ENCODE measurements at places on chromosomes 1 and 21.

DNA sequence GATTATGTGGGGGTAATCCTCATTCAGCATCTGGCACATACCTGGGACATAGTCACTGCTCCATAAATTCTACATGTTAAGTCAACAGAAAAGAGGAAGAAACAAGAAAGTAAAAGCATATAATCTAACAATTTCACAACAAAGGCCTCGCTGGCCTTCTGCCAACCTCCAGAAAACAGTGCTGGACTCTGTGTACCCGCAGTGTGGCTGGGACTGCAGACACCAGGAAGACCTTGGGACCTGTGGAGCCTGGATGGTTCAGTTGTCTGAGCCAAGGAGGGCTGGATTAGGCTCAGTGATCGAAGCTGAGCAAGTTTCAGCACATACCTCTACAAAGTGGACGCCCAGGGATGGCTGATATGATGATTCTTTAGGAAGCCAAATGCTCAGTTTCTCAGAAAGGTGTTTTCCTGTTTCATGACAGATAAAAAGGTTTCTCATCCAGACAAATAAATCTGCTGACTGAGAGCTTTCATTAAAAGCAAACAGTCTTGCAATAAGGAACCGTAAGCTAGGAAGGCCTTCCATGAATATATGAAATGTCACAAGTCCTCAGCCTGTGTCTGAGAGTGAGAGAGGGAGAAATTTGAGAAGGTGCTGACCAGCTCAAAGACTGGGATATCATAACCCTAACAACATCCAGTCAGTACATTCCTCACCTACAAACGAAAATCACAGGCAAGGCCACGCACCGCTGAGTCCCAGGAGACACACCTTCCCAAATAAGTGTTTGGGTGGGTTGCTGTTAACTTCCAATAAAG is 48.4 kb downstream of the CAPZB start:
- peak; percentile 82 for DNase-seq

- DNase-seq, result no peak
Measured at GRCh38 chr1:3459940-3460671, 5.6 kb downstream of the ARHGEF16 start.

DNA sequence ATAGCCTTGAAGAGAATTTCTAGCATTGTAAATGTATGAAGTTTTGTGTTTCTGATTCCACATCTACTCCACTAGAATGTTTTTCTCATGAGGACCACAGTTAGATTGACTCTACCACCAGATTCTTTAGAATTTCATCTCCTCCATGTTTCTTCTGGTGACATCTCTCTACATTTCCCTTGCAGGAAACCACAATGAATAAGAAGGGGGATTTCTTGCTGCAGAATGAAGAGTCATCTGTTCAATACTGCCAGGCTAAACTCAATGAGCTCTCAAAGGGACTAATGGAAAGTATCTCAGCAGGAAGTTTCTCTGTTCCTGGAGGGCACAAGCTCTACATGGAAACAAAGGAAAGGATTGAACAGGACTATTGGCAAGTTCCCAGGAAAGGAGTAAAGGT is 18.6 kb downstream of the GBP6 start:
- DNase-seq, result no peak

- DNase-seq, result no peak
Measured at GRCh38 chr21:33844890-33845205, 70.8 kb downstream of the ATP5PO start.

GRCh38 chr21:27248814-27249213 is 281.9 kb upstream of the ADAMTS5 start:
- DNase-seq, result peak; percentile 59

- no peak for DNase-seq
Measured at GRCh38 chr1:62952596-62952995, 168.7 kb downstream of the ATG4C start.

DNA sequence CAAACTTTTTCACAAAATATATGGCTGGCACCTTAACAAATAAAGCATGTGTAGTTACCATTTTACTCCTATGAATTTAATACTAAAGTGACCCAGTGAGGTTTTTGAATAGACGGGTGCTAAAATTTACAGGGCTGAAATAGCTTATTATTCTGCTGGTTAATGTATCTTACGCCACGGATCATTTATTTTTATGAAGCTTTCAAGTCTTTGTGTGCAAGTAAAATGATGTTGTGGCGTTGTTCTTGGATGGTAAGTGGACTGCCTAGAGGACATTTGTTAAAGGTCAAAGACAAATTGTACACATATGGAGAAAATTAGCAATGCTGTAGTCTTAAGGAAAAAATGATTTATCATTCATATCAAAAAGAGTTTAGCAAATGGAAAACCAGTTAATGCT is 22.8 kb downstream of the INSL5 start:
- no peak for DNase-seq

GRCh38 chr21:37368541-37369279 is 2.1 kb downstream of the DYRK1A start:
- DNase-seq, result peak; percentile 79

- peak; percentile 99 for DNase-seq
Measured at GRCh38 chr1:225508538-225509375, 80.9 kb upstream of the LBR start.

DNA sequence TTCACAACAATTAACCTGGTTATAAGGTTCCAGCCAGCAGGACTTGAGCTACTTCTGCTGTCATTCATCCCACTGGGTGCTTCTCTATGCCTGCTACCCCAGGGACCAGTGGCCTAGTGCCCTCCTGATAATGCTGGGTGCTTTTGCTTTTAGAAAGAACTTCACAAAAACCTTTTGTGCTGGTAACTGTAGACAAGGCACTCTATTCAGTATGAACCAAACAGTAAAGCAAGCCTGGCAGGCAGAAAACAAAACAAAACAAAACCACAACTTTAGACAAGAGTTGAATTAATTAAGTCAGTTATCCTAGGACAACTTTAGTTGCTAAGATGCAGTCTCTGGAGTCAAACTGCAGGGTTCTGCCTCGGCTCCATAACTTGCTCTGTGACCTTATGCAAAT is 61.9 kb upstream of the ADGRL2 start:
- DNase-seq, result no peak

DNA sequence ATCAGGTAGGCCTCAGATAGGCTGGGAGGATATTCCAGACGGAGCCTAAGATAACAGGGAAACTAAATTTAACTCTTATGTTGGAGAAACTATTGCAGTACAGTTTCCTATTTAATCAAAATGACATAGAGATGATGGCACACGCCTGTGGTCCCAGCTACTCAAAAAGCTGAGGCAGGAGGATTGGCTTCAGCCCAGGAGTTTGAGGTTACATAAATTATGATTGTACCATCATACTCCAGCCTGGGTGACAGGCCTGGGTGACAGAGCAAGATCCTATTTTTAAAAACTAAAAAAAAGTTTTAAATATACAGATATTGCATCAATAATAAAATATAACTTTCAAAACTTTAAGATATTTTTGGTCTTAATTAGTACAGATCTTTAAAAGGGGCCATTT is 25.2 kb upstream of the TAL1 start:
- DNase-seq, result no peak

DNA sequence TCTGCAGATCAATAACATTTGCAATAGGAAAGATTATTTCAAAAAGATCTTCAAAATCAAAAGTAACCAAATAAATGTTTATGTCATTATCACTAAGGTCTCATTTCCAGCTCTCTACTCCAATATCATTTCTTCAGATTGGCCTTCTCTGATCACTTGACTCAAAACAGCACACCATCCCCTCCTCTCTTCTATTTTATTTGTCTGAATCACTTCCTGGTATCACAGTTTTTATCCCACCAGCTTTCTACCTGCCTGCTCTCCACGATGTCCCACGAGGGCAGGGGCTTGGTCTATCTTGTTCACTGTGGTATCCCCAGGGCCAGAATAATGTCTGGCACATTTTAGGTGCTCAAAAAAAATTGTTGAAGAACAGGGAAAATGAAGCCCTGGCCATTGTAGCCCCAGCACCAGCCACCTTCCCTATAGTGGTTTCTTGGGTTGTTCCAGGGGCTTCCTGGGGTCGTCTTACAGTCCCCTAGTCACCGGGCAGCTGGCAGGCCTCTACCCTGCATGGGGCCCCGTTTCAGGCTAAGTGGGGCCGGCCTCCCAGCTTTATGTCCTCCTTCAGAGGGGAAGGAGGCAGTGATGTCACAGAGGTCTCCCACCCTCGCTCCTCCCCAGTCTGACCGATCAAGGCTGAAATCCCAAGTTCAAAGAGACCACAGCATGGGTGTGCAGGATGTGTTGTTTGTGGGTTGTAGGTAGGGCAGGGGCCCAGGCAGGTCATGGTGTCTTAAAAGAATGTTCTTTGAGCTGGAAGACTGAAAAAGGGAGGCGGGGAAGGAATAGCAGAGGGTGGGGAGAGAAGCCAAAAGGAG is 3.5 kb upstream of the PADI1 start:
- DNase-seq, result no peak

DNA sequence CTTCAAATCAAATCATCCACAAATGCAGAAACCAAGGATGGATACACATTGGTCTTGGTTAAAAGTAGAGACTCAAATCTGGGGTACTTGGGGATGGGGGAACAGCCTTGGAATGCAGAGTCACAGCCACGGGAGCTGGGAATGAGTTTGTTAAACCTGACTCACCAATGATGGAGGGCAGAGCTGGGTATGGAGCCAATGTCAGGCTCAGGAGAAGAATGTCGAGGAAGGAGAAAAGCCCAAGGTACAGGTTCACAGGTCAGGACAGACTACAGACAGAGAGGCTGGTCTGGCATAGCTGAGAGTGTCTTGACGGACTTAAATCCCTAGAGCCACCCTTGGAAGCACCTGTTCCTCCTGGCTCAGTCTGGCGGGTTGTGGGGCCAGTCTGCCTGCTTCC is 237.6 kb downstream of the NTNG1 start:
- no peak for DNase-seq

All from fibroblast of mammary gland (primary cell).